ENCODE measurements at places on chromosomes 3 and 15.
A peak's percentile ranks its signal among the peaks of the same experiment; 100 is the strongest.

- no peaks in the 10 kb centered on the region for H3K27me3 ChIP-seq
- peaks cover 5% of the 10 kb centered on the region for H3K4me1 ChIP-seq
- H3K4me3 ChIP-seq, result no peak overlapping the region
- no peak for DNase-seq
Observed at GRCh38 chr3:168212664-168213285, 117.1 kb upstream of the GOLIM4 start.

DNA sequence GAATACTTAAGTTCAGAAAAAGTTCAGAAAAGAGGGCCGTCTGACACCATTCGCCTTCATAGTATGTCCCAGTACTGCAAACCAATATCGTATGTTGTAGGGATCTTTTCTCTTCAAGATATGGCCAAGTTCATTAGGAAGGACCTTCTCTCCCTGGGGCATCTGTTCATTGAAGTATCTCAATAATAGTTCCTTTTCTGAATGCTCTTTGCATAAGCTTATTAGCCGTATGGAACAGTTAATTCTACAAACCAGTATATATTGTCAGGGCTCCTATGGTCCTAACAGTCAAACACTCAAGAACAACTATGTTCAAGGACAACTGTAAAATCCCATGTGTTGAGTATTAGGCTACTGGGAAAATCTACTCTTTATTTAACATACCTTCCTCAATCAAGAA is 203.1 kb downstream of the KLHL25 start:
- peaks cover 32% of the 10 kb centered on the region for H3K36me3 ChIP-seq
- peaks cover 27% of the 10 kb centered on the region for H3K4me1 ChIP-seq
- no peaks in the 10 kb centered on the region for H3K27me3 ChIP-seq
- no peak overlapping the region for H3K27ac ChIP-seq
- DNase-seq, result no peak
- H3K4me3 ChIP-seq, result no peak overlapping the region

- no peaks in the 10 kb centered on the region for H3K4me1 ChIP-seq
- no peak overlapping the region for H3K4me3 ChIP-seq
- DNase-seq, result no peak
Observed at GRCh38 chr3:12131351-12132090, 27.2 kb downstream of the TIMP4 start.

DNA sequence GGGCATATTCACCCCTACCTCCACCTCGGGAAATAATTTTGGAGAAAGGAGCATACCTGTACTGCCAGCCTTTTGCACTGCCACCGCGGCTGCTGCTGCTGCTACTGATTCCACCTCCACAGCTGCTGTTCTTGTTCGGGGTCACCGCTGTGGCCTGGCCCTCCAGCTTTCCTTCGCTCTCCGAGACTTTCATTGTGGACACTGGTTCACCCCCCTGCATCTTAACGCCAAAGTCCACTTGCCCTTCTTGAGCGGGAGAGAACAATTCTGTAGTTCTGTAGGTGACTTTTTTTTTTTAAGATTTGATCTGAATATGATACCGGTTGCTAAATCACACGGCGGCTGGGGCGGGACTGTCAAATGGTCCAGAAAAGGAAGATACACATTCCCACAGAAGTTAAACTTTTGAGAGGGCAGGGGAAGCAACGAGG is 701 bp downstream of the OSBPL11 start:
- peaks cover 13% of the 10 kb centered on the region for H3K36me3 ChIP-seq
- DNase-seq, result no peak
- peaks cover 38% of the 10 kb centered on the region for H3K4me1 ChIP-seq
- H3K27ac ChIP-seq, result peak overlapping the region; percentile 94
- H3K4me3 ChIP-seq, result peak overlapping the region; percentile 96
- H3K27me3 ChIP-seq, result no peaks in the 10 kb centered on the region

DNA sequence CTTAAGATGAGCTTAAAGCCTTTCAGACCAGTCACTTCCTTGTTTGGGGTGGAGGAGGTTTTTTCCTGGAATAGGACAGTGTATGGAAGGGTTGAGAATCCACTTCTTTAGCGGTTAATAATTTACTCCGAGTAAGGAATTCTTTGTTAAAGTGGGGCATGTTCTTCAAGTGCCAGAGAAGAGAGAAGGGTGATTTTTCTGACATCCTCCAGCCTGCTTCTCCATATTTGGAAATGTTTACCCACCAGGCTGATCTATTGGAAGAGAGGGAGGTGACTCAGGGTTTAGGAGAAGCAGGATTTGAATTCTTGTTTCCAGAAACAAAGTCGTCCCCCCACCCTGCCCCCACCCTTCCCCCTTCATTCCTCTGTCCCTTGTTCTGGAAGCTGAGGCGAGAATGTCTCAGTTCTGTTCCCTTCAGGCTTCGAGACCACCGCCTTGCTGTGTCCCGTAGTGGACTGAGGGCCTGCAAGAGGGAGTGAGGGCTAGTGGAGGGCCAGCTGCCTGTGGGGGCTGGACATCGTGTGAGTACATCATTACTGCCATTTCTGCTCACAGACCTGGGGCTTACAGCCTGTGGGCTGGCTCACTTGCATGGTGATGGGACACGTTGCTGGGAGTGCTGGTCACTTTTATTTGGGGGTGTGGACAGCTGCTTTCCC is 58.5 kb downstream of the LPP start:
- H3K27ac ChIP-seq, result no peak overlapping the region
- peaks cover 4% of the 10 kb centered on the region for H3K36me3 ChIP-seq
- DNase-seq, result no peak
- H3K4me1 ChIP-seq, result peaks cover 31% of the 10 kb centered on the region
- H3K27me3 ChIP-seq, result no peaks in the 10 kb centered on the region
- H3K4me3 ChIP-seq, result no peak overlapping the region

DNA sequence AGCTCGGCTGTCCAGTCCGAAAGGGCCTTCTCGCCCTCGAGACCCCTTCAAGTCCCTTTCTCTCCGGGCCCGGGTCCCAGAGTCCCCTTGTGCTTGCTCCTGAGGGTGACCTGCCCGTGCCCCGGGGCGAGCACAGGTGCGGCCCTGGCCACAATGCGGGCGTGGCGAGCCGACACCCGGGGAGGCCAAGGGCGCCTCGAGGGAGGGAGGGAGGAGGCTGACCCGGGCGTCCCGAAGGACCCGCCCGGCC is 810 bp upstream of the MEF2A start:
- peak; percentile 44 for DNase-seq
- H3K27ac ChIP-seq, result no peak overlapping the region
- no peaks in the 10 kb centered on the region for H3K27me3 ChIP-seq
- peak overlapping the region; percentile 84 for H3K4me3 ChIP-seq

GRCh38 chr3:12175844-12176453 is 17.2 kb upstream of the TIMP4 start:
- no peaks in the 10 kb centered on the region for H3K4me1 ChIP-seq
- no peak overlapping the region for H3K27ac ChIP-seq
- no peak for DNase-seq
- H3K36me3 ChIP-seq, result no peaks in the 10 kb centered on the region
- no peak overlapping the region for H3K4me3 ChIP-seq
- no peaks in the 10 kb centered on the region for H3K27me3 ChIP-seq

- H3K27me3 ChIP-seq, result no peaks in the 10 kb centered on the region
- peak within 1 kb of the TSS; percentile 84 for H3K27ac ChIP-seq
- H3K36me3 ChIP-seq, result peaks cover 10% of the 10 kb centered on the region
- peaks cover 29% of the 10 kb centered on the region for H3K4me1 ChIP-seq
- H3K4me3 ChIP-seq, result peak within 1 kb of the TSS; percentile 90
Observed at GRCh38 chr3:122382888-122383666, at the start of gene MIX23. Gene MIX23, minus strand, starts transcription at chr3:122383231. Its CDS starts 7 bp downstream, at chr3:122383224.

DNA sequence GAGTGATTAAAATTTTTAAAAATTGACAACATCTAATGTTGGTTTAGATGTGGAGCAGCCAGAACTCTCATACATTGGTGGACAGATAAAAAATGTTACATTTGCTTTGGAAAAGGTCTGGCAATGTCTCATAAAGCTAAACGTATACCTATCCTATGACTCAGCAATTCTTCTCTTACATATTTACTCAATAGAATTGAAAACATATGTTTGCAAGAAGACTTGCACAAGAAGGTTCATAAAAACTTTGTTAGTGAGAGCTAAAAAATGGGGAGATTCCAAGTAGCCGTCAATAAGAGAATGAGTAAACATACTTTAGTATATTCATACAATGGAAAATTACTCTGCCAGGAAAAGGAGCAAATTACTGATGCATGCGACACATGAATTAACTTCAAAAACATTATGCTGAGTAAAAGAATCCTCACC is 30.0 kb downstream of the MASP1 start:
- no peak overlapping the region for H3K27ac ChIP-seq
- DNase-seq, result no peak
- H3K4me1 ChIP-seq, result no peaks in the 10 kb centered on the region
- H3K27me3 ChIP-seq, result peaks cover 71% of the 10 kb centered on the region
- no peaks in the 10 kb centered on the region for H3K36me3 ChIP-seq

DNA sequence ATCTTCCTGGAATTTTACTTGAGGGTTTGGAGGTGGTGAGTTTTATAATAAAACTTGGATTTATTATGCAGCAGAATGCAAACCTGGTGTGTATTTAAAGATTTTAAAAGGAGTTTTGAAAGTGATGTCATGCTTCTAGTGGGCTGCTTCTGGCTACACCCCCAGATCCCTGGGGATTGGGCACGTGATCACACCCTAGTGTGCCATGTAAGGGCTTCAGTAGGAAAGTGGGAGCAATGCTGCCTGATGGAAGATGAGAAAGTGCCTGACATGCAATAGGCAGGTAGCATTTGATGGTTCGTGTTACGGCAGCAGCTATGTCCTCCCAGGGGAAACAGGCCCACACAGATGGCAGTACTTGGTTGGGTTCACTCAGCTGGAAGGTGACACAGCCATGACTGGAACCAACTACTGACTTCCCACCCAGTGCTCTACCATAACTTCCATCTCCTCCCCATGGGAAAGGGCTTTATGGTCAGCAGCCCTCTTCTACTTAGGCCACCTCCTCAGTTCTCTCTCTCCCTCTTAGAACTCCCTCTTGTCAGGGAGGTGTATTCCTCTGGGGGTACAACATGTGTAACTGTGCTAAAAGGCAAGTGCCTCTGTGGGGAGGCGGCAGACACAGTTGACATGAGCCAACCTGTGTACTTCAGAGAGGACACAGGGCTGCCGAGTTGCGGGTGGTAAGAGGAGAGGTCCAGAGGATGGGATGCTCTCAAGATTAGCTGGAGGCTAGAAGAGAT is 5.6 kb downstream of the ITPKA start:
- H3K36me3 ChIP-seq, result no peaks in the 10 kb centered on the region
- peaks cover 74% of the 10 kb centered on the region for H3K27me3 ChIP-seq
- no peak overlapping the region for H3K4me3 ChIP-seq
- DNase-seq, result no peak
- no peak overlapping the region for H3K27ac ChIP-seq

DNA sequence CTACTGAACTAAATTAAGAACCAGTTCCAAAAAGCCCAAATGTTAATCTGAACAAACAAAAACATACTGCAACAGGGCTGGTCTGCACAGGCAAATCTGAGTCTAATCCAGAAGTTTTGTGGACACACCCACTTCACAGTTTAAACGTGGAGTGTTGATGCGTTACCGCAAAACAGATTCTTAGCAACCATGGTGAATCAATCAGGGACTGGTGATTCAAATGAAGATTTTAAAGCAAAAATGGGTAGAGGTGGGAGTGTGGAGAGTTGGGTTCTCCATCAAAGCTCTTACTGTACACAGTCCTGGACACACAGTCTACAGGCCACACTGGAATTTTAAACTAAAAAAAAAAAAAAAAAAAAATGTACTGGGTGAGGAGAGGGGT is 5.2 kb downstream of the ANXA2 start:
- H3K27me3 ChIP-seq, result no peaks in the 10 kb centered on the region
- peaks cover 12% of the 10 kb centered on the region for H3K36me3 ChIP-seq
- H3K27ac ChIP-seq, result peak overlapping the region; percentile 83

- no peaks in the 10 kb centered on the region for H3K36me3 ChIP-seq
- H3K27ac ChIP-seq, result no peak overlapping the region
- no peak for DNase-seq
- no peak overlapping the region for H3K4me3 ChIP-seq
- H3K4me1 ChIP-seq, result peaks cover 12% of the 10 kb centered on the region
Observed at GRCh38 chr15:99453637-99454030, 112.2 kb upstream of the MEF2A start.

GRCh38 chr3:98966434-98966833 is 64.9 kb upstream of the DCBLD2 start:
- H3K27me3 ChIP-seq, result no peaks in the 10 kb centered on the region
- H3K4me1 ChIP-seq, result no peaks in the 10 kb centered on the region
- H3K27ac ChIP-seq, result no peak overlapping the region
- no peak for DNase-seq
- no peak overlapping the region for H3K4me3 ChIP-seq

DNA sequence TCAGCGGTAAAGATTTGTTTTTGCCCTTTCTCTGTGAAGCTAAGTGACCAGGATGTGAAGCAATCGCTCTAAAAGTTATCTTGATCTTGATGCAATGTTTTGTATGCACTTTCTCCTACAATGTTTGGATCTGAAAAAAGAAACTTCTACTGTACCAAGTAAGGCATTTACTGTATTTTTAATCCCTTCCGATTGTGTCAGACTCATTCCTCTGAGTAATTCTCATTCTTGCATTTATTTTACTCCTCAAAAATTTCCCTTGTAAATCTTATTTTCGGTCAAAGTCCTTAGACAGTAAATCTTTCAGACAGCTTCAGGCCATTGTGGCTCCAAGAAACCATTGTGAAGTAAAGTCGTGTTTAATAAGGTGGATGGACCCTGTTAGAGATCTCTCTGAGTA is 141.9 kb downstream of the TP63 start:
- DNase-seq, result no peak
- no peaks in the 10 kb centered on the region for H3K36me3 ChIP-seq
- no peak overlapping the region for H3K27ac ChIP-seq
- H3K27me3 ChIP-seq, result peaks cover 8% of the 10 kb centered on the region

- DNase-seq, result peak; percentile 79
- no peaks in the 10 kb centered on the region for H3K27me3 ChIP-seq
- peak overlapping the region; percentile 88 for H3K4me3 ChIP-seq
- peak overlapping the region; percentile 98 for H3K27ac ChIP-seq
- peaks cover 50% of the 10 kb centered on the region for H3K4me1 ChIP-seq
- peaks cover 21% of the 10 kb centered on the region for H3K36me3 ChIP-seq
Observed at GRCh38 chr3:195906865-195907683, 1.3 kb downstream of the TNK2 start.

DNA sequence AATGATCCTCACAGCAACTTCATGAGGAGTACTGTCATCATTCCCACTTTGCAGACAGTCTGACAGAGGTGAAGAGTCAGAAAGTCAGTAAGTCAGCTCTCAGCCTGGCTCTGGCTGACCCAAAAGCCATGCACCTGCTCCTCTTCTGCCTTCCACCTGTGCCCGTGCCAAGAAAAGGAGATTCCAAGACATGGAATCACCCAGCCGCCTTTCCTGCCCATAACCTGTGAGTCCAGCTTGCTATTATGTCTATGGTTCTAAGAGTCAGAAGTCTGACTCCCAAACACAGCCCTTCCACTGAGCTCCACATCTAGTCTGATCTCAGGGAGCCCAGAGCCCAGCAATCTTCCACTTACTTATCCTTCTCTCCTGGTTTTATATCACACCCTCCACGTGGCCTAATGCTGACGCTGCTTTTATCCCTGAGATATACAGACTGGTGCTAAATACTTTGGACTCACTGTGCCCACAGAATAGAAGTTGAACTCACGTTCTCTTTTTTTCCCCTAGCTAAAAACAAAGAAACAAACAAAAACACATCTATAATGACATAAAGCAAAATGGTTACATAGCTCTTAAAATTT is 66.0 kb downstream of the PLD1 start:
- H3K27me3 ChIP-seq, result peaks cover 52% of the 10 kb centered on the region
- no peaks in the 10 kb centered on the region for H3K4me1 ChIP-seq
- H3K27ac ChIP-seq, result no peak overlapping the region
- H3K4me3 ChIP-seq, result no peak overlapping the region
- peaks cover 2% of the 10 kb centered on the region for H3K36me3 ChIP-seq

GRCh38 chr3:144200466-144200865 is 228.8 kb downstream of the DIPK2A start:
- no peak overlapping the region for H3K4me3 ChIP-seq
- H3K27ac ChIP-seq, result no peak overlapping the region
- no peaks in the 10 kb centered on the region for H3K36me3 ChIP-seq
- DNase-seq, result no peak
- peaks cover 21% of the 10 kb centered on the region for H3K27me3 ChIP-seq
- H3K4me1 ChIP-seq, result no peaks in the 10 kb centered on the region

GRCh38 chr3:13162549-13163320 is 89.5 kb upstream of the IQSEC1 start:
- H3K4me3 ChIP-seq, result no peak overlapping the region
- no peaks in the 10 kb centered on the region for H3K36me3 ChIP-seq
- DNase-seq, result no peak
- no peaks in the 10 kb centered on the region for H3K4me1 ChIP-seq
